Vagina (tissue), 2 donors: ENCODE measurements at places on chromosomes 3 and 15.

DNA sequence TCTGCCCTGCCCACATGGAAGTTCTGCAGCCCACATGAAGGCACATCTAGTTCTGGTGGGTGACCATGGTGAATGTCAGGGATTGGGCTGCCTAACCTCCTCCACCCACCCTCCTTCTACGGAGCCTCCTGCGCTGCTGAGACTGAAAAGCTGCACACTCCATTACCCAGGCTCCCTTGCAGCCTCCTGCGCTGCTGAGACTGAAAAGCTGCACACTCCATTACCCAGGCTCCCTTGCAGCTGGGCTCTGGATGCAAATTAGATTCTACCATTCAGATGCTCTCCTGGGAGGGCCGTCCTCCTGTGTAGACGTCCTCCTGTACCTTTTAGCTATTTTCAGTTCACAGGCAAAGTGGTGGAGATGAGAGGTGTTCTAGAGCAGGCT is 32.1 kb downstream of the POMGNT2 start:
- no peaks in the 10 kb centered on the region for H3K36me3 ChIP-seq
- no peak overlapping the region for H3K4me3 ChIP-seq
- no peaks in the 10 kb centered on the region for H3K27me3 ChIP-seq
- H3K27ac ChIP-seq = no peak overlapping the region

DNA sequence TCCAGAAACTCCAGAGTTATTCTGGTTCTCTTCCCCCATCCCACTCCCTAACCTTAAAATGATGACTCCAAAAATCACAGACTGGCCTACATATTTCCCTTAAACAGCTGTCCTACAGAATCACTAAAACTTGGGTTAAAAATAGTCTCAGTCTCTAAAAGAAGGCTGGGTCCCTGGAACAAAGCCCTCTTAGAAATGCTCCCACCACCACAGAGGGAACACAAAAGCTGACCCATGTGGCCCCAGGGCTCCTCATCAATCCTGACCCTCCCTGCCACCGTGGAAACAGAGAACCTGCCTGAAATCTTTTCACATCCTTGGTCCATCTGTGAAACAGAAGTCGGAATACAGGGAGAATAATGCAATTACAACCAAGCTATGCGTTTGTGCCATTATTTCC is 55.7 kb upstream of the DCLK3 start:
- no peak for DNase-seq
- H3K27me3 ChIP-seq = no peaks in the 10 kb centered on the region
- H3K36me3 ChIP-seq = no peaks in the 10 kb centered on the region
- H3K27ac ChIP-seq = no peak overlapping the region
- no peak overlapping the region for H3K4me3 ChIP-seq
- H3K4me1 ChIP-seq = no peaks in the 10 kb centered on the region

DNA sequence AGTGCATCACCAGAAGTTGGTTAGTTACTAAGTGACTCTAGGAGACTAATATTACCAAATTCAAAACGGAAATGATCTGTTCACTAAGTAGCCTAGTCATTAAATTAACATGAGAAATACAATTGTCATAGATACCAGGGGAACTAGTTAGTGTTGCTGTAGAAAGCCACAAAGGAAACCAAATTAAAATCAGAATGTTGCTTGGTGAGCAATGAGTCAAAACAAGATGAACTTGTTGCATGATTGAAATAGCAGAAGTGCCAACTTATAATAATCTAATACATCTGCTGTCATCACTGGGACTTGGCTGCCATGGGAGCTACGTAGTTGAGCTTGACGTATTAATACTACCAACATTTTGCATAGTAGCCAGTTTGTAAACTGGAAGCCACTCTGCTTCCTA is 458.1 kb downstream of the DIPK2A start:
- H3K27me3 ChIP-seq = no peaks in the 10 kb centered on the region
- H3K4me3 ChIP-seq = no peak overlapping the region
- no peak overlapping the region for H3K27ac ChIP-seq
- DNase-seq = no peak
- no peaks in the 10 kb centered on the region for H3K4me1 ChIP-seq

DNA sequence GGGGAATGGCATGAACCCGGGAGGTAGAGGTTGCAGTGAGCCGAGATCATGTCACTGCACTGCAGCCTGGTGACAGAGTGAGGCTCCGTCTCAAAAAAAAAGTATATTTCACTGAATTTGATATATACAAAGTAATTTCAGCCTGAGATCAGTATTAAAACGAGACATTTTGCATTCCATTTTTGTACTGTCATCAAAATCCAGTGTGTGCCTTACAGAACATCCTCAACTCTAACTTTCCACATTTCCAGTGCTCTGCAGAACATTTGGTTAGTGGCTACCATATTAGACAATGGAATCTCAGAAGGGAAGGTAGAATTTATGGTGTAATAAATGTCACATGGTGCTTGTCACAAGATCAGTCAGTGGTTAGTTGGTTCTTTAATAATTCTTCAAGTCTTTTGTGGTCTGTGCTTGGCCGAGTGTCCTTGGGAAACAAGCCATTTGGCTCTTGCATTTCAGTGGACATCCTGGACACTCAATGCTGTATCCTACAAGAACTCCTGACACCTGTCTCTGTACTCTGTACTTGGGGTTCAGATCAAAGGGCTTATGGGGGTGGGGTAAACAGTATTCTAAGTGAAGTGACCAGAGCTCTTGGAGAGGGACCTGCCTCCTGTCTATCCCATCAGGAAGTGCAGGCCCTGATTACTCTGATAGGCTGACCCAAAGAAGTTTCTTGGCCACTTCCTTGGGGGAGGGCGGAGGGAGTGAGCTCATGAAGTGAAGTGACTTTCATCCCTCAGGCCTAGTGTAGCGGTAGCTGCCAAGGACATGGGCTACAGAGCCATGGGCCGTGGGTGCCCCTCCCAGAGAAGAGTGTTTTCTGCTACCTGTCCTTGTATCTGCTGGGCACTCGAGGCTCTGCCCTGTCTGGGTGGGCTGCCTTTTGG is 3.7 kb downstream of the ACVR2B start:
- no peaks in the 10 kb centered on the region for H3K27me3 ChIP-seq
- H3K4me1 ChIP-seq = peaks cover 71% of the 10 kb centered on the region
- H3K4me3 ChIP-seq = no peak overlapping the region
- H3K36me3 ChIP-seq = no peaks in the 10 kb centered on the region

DNA sequence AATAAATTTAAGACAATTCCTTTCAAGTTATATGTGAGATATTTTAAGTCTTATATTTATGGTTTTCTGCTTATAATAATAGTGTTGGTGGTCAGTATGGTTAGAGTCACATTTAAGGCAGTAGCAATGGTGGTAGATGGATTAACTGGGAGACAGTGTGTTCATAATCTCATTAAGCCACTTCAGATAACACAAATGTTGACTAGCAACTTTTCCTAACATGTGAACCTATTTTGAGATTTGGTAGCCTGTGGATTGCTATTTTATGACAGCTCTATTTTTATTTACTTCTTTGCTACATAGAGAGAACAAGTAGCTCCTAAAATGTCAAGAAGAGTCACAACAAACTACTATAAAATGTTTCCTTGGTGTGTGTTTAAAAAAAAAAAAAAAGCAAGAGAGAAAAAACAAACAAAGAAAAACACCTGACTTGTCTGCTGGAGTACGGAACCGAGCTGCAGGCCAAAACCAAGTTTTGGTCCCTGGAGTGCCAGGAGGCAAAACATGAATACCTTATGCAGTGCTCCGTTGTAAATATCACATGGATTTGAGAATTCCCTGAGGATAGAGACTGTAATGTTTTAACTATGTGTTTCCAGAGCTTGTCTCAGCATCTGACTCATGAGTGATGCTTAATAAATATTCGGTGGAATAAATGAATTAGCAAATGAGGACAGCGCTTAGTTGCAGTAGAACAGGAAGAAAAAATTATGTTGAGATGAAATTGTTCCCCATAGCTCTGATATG is 457.1 kb upstream of the ROBO2 start:
- no peaks in the 10 kb centered on the region for H3K4me1 ChIP-seq
- no peak for DNase-seq
- H3K36me3 ChIP-seq = no peaks in the 10 kb centered on the region
